ENCODE measurements at places on chromosomes 4 and X.

DNA sequence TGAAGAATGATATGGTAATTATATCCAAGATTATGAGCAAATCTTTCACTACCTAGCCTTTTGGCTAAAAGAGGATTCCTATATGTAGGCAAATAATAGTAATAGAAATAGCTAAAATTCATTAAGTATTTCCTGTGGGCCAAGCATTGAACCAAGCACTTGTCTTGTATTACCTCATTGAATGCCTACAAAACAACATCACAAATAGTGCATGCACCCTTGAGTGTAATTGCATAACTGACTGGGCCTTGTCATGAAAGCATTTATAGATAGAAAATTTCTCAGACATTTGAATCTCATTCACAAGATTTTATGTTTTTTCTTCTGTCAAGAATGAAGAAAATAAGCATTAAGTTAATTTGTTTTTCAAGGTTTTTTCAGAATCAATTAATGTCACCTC lies 3.9 kb upstream of the HPGDS start:
- no peak overlapping the region for H3K4me3 ChIP-seq
- no peaks in the 10 kb centered on the region for H3K36me3 ChIP-seq
- H3K27me3 ChIP-seq: no peaks in the 10 kb centered on the region
- no peaks in the 10 kb centered on the region for H3K4me1 ChIP-seq
- DNase-seq: no peak

- no peak overlapping the region for H3K27ac ChIP-seq
- no peaks in the 10 kb centered on the region for H3K36me3 ChIP-seq
- no peak overlapping the region for H3K4me3 ChIP-seq
Observed at GRCh38 chr4:140793291-140793690, 37.1 kb upstream of the TBC1D9 start.

DNA sequence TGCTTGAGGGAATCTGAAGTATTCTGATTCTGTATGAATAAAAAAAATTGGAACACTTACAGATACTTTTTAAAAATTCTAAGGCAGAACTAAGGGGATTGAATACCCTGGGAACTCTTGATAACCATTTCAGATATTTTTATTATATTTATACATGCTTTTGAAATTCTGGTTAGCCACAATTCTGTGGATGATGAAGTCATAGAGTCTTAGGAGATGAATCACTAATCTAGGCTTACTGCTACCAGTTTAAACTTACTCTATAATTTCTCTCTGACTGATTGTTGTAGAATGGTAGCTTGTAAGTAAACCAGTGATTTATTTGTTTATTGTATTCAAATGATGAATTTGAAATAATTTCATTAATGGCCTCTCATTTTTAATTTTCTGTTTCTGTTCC lies 11.4 kb upstream of the SLAIN2 start:
- no peaks in the 10 kb centered on the region for H3K36me3 ChIP-seq
- H3K27ac ChIP-seq: no peak overlapping the region
- H3K27me3 ChIP-seq: no peaks in the 10 kb centered on the region
- DNase-seq: no peak
- H3K4me3 ChIP-seq: no peak overlapping the region

GRCh38 chrX:7170898-7171297 lies 22.9 kb upstream of the PUDP start:
- H3K36me3 ChIP-seq: no peaks in the 10 kb centered on the region
- H3K4me3 ChIP-seq: no peak overlapping the region
- peak; percentile 44 for DNase-seq
- H3K27me3 ChIP-seq: no peaks in the 10 kb centered on the region
- no peak overlapping the region for H3K27ac ChIP-seq

GRCh38 chrX:134721766-134722532 lies 63.7 kb upstream of the PLAC1 start:
- no peak for DNase-seq
- no peak overlapping the region for H3K4me3 ChIP-seq
- H3K36me3 ChIP-seq: no peaks in the 10 kb centered on the region
- H3K27me3 ChIP-seq: no peaks in the 10 kb centered on the region
- no peak overlapping the region for H3K27ac ChIP-seq
- no peaks in the 10 kb centered on the region for H3K4me1 ChIP-seq

GRCh38 chrX:12390301-12390700 lies 252.0 kb downstream of the FRMPD4 start:
- no peak overlapping the region for H3K4me3 ChIP-seq
- H3K4me1 ChIP-seq: no peaks in the 10 kb centered on the region
- H3K36me3 ChIP-seq: no peaks in the 10 kb centered on the region

- no peaks in the 10 kb centered on the region for H3K4me1 ChIP-seq
- no peaks in the 10 kb centered on the region for H3K27me3 ChIP-seq
- H3K36me3 ChIP-seq: no peaks in the 10 kb centered on the region
- no peak overlapping the region for H3K27ac ChIP-seq
Observed at GRCh38 chrX:17662391-17662790, 74.9 kb upstream of the SCML1 start.

DNA sequence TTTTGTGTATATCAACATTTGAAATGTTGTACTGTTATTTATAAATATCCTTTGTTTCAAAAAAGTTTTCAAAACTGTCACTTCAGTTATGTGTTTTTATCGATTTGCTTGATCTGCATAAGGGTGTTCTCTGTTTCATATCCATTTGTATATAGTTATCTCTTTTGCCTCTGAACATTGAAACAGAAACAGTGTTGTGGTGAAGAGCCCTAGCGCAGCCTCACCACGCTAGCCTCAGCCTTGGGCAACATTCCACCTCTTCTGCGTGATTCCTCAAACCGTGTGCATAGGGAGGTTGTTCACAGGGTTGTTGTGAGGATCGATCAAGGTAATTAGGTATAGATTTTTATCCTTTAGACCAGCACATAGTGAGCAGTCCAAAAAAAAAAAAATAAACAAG lies 287.0 kb upstream of the GALNT7 start:
- H3K36me3 ChIP-seq: no peaks in the 10 kb centered on the region
- H3K4me3 ChIP-seq: no peak overlapping the region
- H3K27me3 ChIP-seq: no peaks in the 10 kb centered on the region
- H3K4me1 ChIP-seq: no peaks in the 10 kb centered on the region
- DNase-seq: no peak

GRCh38 chr4:159292137-159292896 lies 189.4 kb downstream of the RAPGEF2 start:
- H3K4me3 ChIP-seq: no peak overlapping the region
- H3K36me3 ChIP-seq: no peaks in the 10 kb centered on the region
- H3K27ac ChIP-seq: no peak overlapping the region
- DNase-seq: peak; percentile 86
- H3K4me1 ChIP-seq: peaks cover 4% of the 10 kb centered on the region
- H3K27me3 ChIP-seq: no peaks in the 10 kb centered on the region

- H3K27me3 ChIP-seq: no peaks in the 10 kb centered on the region
- no peak overlapping the region for H3K4me3 ChIP-seq
- DNase-seq: no peak
- H3K4me1 ChIP-seq: no peaks in the 10 kb centered on the region
- no peaks in the 10 kb centered on the region for H3K36me3 ChIP-seq
- no peak overlapping the region for H3K27ac ChIP-seq
Observed at GRCh38 chrX:139448996-139449395, 81.5 kb upstream of the F9 start.

GRCh38 chrX:113400193-113400704 lies 559.6 kb upstream of the AMOT start:
- H3K27me3 ChIP-seq: no peaks in the 10 kb centered on the region
- H3K4me1 ChIP-seq: no peaks in the 10 kb centered on the region
- no peak overlapping the region for H3K4me3 ChIP-seq
- H3K27ac ChIP-seq: peak overlapping the region; percentile 57
- no peaks in the 10 kb centered on the region for H3K36me3 ChIP-seq

GRCh38 chr4:3387943-3388361 lies 53.8 kb upstream of the HGFAC start:
- H3K27ac ChIP-seq: no peak overlapping the region
- no peaks in the 10 kb centered on the region for H3K36me3 ChIP-seq

GRCh38 chrX:134542485-134542884 lies 82.5 kb downstream of the HPRT1 start:
- H3K27me3 ChIP-seq: peaks cover 4% of the 10 kb centered on the region
- DNase-seq: peak; percentile 66
- no peaks in the 10 kb centered on the region for H3K4me1 ChIP-seq

DNA sequence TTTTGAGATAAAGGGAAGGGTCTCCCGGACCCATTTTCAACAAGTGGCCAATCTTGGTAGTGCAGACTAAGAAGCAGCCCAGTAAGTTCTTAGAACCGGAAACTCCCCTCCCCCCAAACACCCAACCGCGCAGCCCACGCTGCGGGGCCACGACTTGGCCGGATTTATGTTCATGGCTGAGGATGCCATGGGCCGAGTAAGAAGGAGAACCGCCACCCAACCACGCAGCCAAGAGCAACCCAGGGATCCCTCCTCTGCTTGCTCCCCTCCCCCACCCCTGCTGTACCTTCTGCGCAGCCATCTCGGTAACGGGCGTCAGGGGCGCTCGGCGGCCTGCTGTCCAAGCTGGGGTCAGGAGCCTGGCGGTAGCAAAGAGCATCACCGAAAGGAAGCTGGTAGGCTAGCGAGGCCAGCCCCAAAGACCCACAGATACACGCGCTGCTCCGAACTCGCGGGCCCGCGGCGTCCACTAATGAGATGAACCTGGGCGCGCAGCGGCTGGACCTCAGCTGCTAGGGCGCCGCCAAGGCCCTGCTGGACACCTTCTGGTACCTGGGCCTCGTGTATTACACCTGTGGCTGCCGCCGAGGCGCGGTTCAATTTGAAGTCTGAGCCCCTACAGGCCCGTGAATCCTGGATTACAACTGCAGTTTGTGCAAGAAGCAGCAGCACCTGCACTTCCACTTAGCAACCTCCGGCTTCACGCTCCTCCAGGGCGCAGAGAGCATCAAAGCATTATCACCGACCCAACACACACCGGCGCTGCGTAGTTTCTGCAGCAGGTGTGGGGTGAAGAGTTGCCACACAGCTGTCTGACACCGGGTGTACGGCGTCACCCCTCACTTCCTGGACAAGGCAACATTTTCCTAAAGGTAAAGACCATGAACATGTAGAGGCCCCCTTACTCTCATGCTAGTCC lies 63.4 kb downstream of the NUDT10 start:
- DNase-seq: peak; percentile 52
- H3K27me3 ChIP-seq: no peaks in the 10 kb centered on the region
- no peaks in the 10 kb centered on the region for H3K36me3 ChIP-seq
- H3K4me3 ChIP-seq: no peak overlapping the region
- H3K4me1 ChIP-seq: no peaks in the 10 kb centered on the region
- no peak overlapping the region for H3K27ac ChIP-seq

DNA sequence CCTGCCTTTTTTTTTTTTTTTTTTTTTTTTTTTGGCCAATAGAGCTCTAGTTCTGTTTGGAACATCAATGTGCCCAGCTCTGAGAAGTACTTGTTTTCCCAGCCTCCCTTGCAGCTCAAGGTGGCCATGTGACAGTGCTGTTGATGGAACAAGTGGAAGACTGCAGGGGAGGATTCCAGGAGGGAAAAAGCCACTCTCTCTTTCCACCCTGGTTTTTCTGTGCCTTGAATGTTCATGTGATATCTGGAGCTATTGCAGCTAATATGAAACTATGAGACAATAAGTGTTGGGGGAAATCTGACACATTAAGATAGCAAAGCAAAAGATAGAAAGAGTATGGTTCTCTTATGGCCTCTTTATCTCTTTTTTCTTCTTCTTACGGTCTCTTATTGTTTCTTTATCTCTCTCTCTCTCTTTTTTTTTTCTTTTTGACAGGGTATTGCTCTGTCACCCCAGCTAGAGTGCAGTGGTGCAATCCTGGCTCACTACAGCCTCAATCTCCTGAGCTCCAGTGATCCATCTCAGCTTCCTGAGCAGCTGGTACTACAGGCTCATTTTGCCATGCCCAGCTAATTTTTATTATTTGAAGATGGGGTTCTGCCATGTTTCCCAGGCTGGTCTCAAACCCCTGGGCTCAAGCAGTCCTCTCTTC lies 192.0 kb upstream of the LNX1 start:
- DNase-seq: no peak
- no peak overlapping the region for H3K27ac ChIP-seq
- H3K4me1 ChIP-seq: no peaks in the 10 kb centered on the region
- no peaks in the 10 kb centered on the region for H3K36me3 ChIP-seq

- no peak overlapping the region for H3K27ac ChIP-seq
- no peaks in the 10 kb centered on the region for H3K27me3 ChIP-seq
- H3K36me3 ChIP-seq: no peaks in the 10 kb centered on the region
- H3K4me1 ChIP-seq: no peaks in the 10 kb centered on the region
Observed at GRCh38 chr4:93617606-93618005, 210.9 kb upstream of the ATOH1 start.

DNA sequence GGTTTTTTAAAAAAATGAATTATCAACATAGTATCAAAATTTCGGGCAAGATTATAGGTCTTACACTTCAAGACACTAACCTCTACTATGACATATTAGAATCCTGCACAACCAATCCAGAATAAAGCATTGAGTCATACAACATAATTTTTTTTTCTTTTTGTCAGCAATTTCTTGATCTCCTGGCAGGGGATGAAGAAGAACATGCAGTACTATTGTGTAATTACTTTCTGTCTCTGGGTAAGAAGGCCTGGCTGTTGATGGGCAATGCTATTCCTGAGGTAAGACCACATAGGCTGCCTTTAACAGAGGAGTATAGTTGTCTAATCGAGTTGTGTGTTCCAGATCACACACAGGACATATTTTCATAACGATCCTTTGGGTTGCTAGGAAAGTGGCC lies 67.5 kb downstream of the FBXL5 start:
- H3K27ac ChIP-seq: no peak overlapping the region
- no peaks in the 10 kb centered on the region for H3K4me1 ChIP-seq
- no peaks in the 10 kb centered on the region for H3K27me3 ChIP-seq
- DNase-seq: no peak
- no peaks in the 10 kb centered on the region for H3K36me3 ChIP-seq
- H3K4me3 ChIP-seq: no peak overlapping the region

- peaks cover 3% of the 10 kb centered on the region for H3K4me1 ChIP-seq
- no peaks in the 10 kb centered on the region for H3K27me3 ChIP-seq
- peak; percentile 53 for DNase-seq
- H3K27ac ChIP-seq: no peak overlapping the region
- H3K4me3 ChIP-seq: no peak overlapping the region
Observed at GRCh38 chrX:21944136-21944615, 3.7 kb downstream of the SMS start.

DNA sequence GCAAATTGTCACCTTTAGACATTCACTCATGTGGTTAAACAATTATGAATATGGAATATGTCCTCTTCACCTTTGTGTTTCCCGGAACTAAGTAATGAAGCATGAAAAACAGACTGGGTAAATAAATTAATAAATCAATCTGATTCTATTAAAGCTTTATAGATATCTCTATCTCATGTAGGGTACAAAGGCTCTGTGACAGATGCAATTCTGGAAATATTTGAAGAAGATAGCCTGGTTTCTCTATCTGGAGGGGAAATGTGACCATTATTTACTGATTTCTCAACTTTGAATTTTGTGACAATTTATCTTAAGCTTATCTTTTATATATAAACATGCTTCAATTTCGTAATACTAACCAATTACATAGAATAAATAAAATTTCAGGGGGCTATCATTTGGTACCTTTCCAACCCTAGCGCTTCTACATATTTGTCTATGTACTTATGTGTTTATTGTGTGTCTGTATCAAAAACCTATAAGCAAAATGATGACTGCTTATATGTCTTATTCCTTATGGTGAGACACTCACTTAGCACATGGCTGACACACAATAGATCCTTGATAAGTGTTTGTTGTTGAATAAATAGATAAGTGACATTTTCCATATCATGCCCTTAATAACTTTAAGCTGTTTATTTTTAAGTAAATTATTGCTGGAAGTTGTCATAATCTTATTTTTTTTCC lies 9.9 kb downstream of the CTSO start:
- DNase-seq: no peak
- no peak overlapping the region for H3K4me3 ChIP-seq
- H3K27me3 ChIP-seq: no peaks in the 10 kb centered on the region
- H3K27ac ChIP-seq: no peak overlapping the region
- H3K36me3 ChIP-seq: no peaks in the 10 kb centered on the region
